ENCODE measurements at places on chromosomes 11 and 22. TPM values are rescaled to one million over a fixed set of nuclear protein-coding genes. Genes with fewer than 3 reads are reported as not detected.

GRCh38 chr11:62721994-62722393 lies 5.3 kb downstream of the HNRNPUL2 start:
- no peak for DNase-seq

HTR3B gene
- 0.21 TPM for polyA plus RNA-seq

DNA sequence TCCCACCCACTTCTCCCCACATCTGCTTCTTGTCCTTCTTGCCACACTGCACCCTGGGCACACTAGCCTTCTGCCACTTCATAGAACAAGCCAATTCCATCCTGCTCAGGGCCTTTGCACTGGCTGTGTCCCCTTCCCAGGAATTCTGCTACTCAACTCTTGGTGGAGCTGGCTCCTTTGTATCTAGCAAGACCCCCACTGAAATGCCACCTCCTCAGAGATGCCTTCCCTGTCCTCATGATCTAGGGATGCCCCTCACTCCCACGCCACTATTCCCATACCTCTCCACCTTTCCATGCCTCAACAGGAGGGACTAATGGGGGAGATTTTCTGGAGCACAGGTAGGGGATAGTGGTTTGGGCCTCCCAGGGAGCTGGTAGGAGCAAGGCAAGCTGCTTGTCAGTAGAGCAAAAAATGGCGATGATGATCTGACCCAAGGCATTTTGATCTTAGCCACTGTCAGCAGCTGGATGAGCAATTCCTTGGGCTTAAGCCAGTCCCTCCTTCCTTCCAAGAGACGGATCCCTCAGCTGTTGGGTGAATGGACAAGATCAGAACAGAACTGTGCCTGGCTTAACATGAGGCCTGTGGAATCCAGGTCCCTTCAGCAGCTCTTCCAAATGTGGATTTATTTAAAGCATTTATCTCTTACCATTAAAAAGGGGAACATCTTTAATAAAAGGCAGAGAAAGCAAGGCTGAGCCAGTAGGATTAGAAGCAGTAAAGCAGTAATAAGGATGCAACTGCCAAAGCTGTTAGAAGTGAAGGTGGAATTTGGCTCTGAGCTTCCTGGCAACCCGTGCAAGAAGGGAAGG lies 4.0 kb upstream of the PRDM11 start:
- DNase-seq = no peak

ARHGAP8 gene
- polyA plus RNA-seq = 46.5 TPM

GRCh38 chr11:6817694-6818093 lies 18.2 kb upstream of the OR6A2 start:
- DNase-seq = no peak

C11orf16 gene
- polyA plus RNA-seq = 4.2 TPM

ANGPTL5 gene
- polyA plus RNA-seq = not detected

DNA sequence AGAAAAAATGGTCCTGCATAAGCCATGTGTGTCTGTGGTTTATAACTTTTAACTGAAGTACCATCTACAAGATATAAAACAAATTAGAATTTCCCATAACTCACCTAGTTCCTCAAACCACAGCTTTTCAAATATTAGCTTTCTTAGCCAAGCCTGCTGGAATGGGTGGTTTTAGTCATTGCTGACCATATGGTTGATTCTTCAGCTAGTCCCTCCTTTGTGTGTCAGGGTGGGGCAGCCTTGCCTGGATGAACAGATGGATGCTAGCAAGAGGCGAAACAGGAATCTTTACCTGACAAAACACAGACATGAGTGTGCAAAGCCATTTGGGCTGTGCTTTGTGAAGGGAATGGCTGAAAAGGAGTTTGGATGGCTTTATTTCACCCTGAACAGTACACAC lies 6.9 kb upstream of the B3GNT6 start:
- DNase-seq = no peak

- no peak for DNase-seq
These were observed 73.5 kb downstream of the KCNQ1 start for GRCh38 chr11:2518111-2518982.

DNA sequence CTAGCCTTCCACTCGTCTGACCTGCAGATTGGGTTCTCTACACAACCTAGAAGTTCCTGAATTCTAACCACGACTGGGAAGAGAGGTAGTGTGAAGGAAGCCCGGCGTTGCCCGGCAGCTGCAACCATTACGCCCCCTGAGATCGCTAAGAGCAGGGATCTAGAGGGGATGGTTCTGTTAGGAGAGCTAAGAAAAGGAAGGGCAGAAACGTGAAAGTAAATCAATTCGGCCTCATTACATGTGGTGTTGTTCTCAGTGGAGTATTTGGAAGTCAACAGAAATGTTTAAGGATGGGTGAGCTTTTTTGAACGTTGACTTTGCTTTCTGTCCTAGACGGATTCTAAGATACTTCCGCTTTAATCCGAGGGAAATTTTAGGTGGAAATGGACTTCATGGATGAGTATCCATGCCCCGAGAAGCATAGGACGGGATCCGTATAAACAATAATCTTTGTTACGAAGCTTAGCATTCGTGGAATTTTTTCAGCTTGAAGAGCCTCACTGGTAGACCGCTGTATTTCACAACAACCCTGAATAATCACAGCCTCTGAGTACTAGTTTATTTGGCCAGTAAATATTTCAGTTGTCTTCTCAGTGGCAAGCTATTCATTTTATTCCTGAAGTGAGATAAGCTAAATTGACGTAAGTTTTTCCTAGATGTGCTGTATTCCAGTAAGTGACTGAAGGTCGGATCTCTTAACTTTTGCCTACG lies 629 bp downstream of the ATP5MG start:
- DNase-seq = peak; percentile 2

GRCh38 chr22:37082251-37082873 lies 27.2 kb downstream of the TMPRSS6 start:
- peak; percentile 35 for DNase-seq

DEPDC7 gene
- 23.5 TPM for polyA plus RNA-seq

CRYBB3 gene
- 0.60 TPM for polyA plus RNA-seq

DNA sequence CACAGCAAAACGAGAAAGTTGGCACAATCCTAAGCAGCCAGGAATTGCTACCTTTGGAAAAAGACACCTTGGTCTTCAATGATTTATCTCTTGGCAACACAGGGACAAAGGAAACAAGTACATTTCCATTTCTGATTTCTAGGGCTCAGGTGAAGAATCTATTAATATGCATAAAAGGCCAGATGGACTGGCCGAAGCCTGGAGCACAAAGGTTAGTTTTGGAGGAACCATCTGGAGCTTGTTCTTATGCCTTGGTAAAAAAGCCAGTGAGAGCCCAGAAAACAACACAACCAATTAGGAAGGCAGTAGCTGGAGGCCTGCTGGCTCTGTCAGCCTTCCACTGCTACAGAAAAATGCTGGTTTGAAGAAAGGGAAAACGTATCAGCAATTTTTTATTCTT lies 713.5 kb upstream of the API5 start:
- no peak for DNase-seq

- DNase-seq = no peak
These were observed 13.6 kb downstream of the OR5D16 start for GRCh38 chr11:55852141-55852540.

Data from left lung (tissue), 14 donors.